Fibroblast of lung (primary cell): ENCODE measurements at places on chromosomes 7 and 10. TPM values are rescaled to one million over a fixed set of nuclear protein-coding genes. Genes with fewer than 3 reads are reported as not detected.

- no peak for DNase-seq
These were observed 333 bp downstream of the SMNDC1 start for GRCh38 chr10:110304394-110304779.

- peak; percentile 47 for DNase-seq
These were observed 149.6 kb downstream of the C10orf105 start for GRCh38 chr10:71569775-71570588.

GRCh38 chr10:48657416-48657815 lies 27.3 kb upstream of the WDFY4 start:
- no peak for DNase-seq

DNA sequence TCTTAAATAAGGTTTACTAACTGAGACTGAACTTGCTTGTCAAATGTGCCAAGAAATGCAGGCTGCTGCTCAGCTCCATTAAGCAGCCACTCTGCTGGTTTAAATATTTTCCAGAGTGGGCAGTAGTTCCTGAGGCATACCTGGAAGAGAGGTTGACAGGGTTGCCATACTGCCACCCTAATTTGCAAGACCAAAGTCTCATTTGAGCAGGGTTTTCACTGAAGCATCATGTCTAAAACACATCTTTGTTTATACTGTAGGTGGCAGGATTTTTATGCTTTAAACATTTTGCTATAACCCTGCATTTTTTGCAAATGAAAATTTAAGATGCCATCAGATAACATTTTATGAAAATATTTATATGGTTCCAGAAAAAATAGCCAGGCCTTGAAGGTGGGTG lies 618.0 kb upstream of the LRRTM3 start:
- peak; percentile 10 for DNase-seq

DNA sequence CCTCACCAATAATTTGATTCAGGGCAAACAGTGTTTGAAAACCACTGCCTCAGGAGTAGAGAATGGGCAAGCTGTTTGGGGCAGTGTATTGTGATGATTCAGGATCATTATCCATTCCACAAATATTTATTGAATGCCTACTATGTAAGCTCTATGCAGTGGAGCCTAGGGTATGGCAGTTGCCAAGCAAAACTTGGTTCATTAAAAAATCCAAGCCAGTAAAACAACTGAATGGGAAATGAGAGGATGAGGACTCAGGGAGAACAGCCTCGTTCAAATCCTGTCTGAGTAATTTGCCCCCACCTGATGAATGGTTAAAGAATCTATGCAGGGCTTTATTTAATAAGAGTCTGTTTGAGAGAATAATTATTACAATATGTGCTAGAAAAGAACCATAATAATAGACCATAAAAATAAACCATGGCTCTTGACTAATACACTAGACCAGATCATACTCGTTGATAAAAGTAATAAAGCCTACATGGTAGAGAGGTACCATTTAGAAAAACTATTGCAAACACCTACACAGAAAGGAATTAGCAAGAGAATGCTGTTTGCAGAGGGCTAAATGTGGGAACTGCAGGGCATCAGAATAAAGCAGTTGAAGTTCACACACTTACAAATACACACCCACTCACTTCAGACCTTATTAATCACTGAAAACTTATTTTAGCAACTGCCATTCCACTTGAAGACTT lies 71.7 kb downstream of the CREB5 start:
- no peak for DNase-seq

GRCh38 chr7:16411391-16411790 lies 9.9 kb downstream of the CRPPA start:
- DNase-seq = peak; percentile 39

DNA sequence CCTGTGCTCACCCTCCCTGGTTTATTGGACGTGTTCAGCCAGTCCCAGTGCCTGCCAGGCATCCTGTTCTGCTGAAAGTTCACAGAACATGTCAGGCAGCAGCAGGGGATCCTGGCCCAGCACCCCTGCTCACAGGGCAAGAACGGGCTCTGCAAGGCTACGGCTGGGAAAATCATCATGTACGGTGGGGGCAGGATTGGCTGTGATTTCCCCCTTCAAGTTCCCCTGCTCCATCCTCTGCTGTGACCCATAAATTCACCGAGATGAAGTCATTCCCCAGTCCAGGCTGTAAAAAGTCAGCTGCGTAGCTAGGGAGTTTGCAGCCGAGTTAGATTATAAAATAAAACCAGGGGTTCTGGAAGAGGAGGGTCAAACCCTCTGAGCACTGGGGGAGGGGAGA lies 484.1 kb upstream of the ZMIZ1 start:
- no peak for DNase-seq

GRCh38 chr10:131242007-131242406 lies 69.5 kb downstream of the TCERG1L start:
- DNase-seq = no peak

DNA sequence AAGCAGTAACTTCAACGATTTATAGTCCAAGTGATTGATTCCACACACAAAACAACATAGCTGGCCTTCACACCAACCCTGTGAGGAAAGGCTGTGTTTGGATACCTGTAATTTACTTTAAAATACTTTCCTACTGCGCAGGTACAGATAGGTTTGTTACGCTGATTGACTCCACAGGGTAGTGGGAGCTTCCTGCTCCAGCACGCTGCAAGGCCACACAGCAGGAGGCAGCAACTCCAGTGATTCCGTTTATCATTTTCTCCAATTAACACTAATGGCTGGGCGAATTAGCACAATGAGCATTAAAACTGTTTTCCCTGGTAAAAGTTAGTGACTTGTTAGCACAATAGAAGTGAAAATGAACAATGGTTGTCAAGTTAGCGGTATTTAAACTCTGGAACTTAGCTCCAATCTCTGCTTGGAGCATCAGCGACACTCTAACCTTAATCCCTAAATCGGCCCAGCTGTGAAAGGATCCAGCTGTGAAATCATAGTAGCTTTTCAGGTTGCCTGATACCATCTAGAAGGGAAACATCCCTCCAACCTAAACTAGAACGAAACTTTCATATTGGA lies 959 bp downstream of the DCLRE1C start:
- DNase-seq = peak; percentile 21

The HDAC9 gene
- total RNA-seq = 3.6 and 7.9 TPM in 2 replicates

The AP1S1 gene
- total RNA-seq = 127 and 139 TPM in 2 replicates

The IL2RA gene
- not detected in 2 replicates for total RNA-seq

The EMX2 gene
- total RNA-seq = not detected in 2 replicates

The RET gene
- total RNA-seq = 0.77 and 0.83 TPM in 2 replicates
